ENCODE measurements at places on chromosomes 7 and 10.

GRCh38 chr10:8044331-8044907 lies 10.1 kb upstream of the GATA3 start:
- DNase-seq = no peak

DNA sequence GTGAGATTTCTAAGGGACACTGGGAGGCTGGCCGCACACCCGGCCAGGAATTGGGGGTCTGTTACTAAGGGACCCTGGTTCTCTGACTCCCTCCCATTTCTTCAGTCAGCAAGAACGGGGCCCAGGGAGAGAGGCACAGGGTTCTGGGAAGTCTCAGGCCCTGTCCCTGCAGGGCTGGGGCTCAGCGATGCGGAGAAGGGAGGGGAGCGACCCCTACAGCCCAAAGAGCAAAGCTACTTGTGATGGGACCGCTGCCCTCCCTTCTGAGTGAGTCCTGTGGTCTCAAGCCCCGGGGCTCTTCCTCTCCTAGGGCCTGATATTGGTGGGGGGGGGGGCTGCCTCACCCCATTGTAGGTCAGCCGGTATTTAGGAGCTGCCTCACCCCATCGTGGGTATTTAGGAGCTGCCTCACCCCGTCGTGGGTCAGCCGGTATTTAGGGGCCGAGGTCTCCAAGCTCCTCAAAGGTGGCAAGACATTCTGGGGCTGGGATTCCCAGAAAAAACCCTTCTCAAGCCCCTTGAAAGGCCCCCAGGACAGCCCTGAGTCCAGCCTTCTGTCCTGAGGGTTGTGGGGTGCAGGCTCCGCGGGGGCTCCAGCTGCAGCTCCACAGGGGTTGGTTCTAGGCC lies 16.9 kb upstream of the NKX6-2 start:
- no peak for DNase-seq

DNA sequence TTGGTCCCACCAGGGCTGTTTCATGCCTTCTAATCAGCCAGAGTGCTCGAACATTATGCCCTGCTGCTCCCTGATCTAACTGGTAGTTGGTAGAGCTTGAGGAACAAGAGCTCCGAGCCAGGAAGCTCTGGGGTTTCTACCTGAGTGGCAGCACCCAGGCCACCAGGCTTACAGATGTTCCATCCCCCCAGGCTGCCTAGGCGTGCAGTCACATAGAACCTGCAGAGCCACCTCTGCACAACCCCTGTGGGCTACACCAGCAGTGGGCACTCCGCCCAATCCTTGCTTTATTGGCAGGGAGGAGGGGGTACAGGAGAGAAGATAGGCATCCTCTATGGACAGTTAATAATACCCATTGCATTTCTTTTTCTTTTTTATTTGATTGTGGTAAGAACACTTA lies 21.8 kb downstream of the MAP3K8 start:
- no peak for DNase-seq

- DNase-seq = no peak
Observed at GRCh38 chr7:74021546-74022320, 6.2 kb upstream of the ELN start.

DNA sequence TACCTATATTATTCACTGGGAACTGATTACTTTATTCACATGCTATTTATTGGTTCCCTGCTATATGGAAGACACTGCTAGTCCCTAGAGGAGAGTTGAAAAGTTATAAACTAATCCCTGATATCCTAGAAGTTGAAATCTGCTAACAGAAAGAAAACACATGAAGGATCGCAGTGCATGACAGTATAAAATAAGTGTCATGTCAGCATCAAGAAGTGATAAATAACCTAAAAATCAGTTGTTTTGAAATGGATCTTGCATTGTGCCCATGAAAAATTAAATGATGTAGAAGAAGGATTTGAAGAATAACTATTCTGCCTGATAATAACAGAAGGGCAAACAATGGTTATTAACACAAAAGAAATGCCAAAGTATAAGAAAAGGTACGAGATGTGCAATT lies 293.3 kb upstream of the LRRN3 start:
- DNase-seq = no peak

DNA sequence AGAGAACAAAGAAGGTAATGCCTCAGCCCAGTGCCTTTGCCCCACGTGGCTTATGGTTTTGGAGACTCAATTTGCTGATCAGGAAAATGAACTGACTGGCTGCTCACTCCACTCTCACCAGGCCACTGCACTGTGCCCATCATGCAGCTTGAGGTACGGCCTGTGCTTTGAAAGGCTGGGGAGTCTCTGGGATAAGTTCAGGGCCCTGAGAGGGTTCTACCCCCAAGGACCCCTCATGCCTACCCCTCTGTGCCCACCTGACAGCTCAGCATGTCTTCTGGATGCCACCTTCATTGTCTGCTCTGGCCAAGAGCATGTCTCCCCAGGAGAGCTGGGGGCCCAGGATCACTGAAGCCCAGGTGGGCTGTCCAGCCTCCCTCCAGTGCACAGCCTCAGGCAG lies 45.5 kb upstream of the ZNF722 start:
- no peak for DNase-seq

- DNase-seq = no peak
Observed at GRCh38 chr10:29554660-29555059, 80.1 kb downstream of the SVIL start.

- no peak for DNase-seq
Observed at GRCh38 chr10:35495521-35496119, 109.5 kb upstream of the GJD4 start.
